ENCODE measurements at places on chromosomes 7 and 10.

DNA sequence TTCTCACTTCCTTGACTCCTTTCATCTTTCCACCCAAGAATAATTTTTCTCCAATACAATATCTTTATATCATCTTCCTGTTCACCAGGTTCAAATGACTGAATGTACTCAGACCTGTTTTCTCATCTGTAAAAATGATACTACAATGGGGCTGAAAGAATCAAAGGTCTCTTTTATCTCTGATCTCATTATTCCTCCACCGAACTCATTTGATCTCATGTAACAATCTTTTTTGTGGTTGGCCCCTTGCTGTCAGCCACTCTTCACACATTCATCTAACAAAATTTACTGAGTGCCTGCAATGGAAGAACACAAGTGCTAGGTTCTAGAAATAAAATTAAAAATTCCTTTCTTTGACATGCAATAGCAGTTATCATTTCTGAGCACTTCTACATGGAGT, 65.0 kb downstream of the GRM8 start:
- no peak for DNase-seq

DNA sequence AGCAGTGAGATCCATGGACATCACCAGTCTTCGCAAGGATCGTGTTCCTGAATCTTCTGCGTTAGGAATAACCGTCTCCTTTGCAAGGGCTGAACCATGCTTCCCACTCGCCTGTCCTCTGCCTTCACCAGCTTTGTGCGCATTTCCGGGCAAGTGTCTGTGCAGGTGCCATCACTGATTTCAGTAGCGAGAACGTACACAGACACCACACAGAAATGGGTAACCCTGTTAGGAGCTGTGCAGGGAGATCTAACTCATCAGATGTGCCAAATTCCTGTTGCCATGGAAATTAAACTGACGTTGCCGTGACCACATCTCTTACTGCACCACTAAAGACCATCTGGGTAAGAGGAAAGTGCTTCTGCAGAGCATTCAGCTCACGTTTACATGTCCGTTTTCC, 146.3 kb downstream of the DIP2C start:
- no peak for DNase-seq

DNA sequence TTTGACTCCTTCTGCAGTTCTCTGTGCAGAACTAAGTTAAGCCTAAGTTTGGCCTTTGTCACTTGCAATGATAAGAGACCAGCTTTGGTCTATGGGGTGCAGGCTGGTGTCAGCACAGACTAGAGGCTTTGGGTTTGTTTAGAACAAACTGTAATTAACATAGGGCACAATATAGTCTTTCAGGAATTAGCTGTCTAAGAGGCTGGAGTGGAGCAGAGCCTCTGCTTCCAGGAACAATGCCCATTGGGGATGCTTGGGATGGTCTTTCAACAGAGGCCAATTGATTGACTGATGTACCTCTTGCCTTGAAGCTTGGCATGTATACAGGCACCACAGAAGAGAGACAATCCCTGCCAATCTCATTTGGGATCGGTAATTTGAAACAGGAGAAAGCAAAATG, 4.7 kb downstream of the SUFU start:
- no peak for DNase-seq

- no peak for DNase-seq
Measured at GRCh38 chr7:42605406-42606192, 306.3 kb downstream of the C7orf25 start.

DNA sequence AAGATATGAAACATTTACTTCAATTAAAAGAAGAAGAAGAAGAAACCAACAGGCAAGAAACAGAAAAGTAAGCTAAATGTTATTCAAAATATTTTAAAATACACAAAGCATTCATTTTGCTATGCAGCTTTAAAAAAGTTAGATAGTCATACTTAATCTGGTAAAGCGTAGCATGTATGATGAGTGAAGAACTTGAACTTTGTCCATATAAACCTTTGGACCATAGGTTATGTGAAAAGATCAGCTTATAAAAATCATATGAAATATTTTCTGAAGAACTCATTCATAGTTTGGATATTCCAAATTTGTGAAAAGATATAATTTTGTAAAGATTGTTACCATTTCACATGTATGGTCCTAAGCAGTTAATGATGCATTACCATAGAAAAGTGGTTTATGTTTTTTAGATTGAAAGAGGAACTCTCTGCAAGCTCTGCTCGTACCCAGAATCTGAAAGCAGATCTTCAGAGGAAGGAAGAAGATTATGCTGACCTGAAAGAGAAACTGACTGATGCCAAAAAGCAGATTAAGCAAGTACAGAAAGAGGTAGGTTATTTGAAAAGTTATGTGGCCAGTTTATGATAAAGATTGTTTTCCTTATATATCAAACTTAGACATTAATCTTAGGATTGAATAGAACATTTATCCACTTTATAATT, 37.3 kb downstream of the KIF20B start:
- no peak for DNase-seq

- peak; percentile 2 for DNase-seq
Measured at GRCh38 chr10:48215486-48216203, 58.9 kb downstream of the FRMPD2 start.

GRCh38 chr7:89401690-89402089, 606.2 kb upstream of the TEX47 start:
- no peak for DNase-seq

DNA sequence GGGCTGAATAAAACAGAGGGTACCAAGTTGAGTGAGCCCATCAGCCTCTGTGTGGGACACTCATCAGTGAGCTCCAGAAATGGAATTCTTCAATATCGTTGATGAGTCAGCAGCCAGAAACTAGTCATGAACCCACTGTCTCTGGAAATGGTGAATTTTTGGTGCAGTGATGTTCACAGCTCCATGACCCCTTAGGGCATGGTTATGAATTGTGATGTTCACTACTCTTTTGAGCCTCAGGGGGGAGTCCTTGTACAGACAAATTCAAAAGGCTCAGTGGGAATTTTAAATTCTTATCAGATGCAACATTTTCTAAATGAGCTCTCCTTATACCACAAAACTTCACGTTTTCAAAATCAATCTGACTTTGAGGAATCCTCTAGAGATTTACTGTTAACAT, 335.7 kb downstream of the PHTF2 start:
- peak; percentile 55 for DNase-seq

DNA sequence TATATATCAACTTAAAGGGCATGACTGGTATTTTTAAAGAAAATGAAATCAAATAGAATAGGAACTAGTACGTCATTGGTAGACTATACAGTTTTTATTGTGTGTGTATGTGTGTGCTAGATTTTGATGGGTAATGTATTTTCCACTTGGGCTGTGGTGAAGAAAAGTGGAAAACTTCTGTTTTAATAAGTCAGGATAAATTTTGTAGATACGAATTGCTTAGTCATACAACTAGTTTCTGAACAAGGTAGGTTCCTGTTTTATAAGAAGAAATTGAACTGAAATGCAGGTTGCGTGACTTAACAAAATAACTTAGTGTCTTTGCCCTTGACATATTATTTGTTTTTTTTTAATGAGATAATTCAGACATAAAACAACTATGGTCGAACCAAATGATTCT, 24.3 kb downstream of the UBN2 start:
- DNase-seq = no peak
